CD8-positive, alpha-beta T cell (primary cell): ENCODE measurements at places on chromosomes 2 and 18. TPM values are rescaled to one million over a fixed set of nuclear protein-coding genes. Genes with fewer than 3 reads are reported as not detected.

DNA sequence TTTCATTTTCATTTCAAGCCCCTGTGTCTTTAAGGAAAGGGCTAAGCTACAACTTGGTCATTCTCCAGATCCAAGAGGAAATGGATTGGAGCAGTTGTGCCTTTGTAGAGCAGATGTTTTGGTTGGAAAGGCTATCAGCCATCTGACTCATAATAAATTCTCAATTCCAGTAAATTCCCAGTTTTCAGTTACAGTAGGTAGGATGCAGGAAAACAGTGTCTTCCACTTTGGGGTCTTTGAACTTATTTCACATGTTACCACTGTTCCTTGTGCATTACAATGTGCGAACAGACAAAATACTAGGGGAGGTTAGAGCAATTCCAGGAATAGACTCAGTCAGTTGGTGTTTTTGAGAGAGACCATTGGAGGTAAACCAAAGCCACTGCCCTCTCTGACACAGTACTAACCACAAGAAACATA is 211.9 kb downstream of the BABAM2 start:
- no peak for DNase-seq

GRCh38 chr2:45340318-45340717 is 270.7 kb downstream of the SRBD1 start:
- no peak for DNase-seq

The ABCB11 gene
- not detected for total RNA-seq

GRCh38 chr2:12071318-12071717 is 324.9 kb downstream of the LPIN1 start:
- DNase-seq, result no peak

GRCh38 chr2:25743132-25743830 is 69.9 kb upstream of the DTNB start:
- DNase-seq, result peak; percentile 12

GRCh38 chr2:237456200-237456843 is 30.7 kb upstream of the MLPH start:
- DNase-seq, result no peak

The PLGLB2 gene
- total RNA-seq, result 0.92 TPM

DNA sequence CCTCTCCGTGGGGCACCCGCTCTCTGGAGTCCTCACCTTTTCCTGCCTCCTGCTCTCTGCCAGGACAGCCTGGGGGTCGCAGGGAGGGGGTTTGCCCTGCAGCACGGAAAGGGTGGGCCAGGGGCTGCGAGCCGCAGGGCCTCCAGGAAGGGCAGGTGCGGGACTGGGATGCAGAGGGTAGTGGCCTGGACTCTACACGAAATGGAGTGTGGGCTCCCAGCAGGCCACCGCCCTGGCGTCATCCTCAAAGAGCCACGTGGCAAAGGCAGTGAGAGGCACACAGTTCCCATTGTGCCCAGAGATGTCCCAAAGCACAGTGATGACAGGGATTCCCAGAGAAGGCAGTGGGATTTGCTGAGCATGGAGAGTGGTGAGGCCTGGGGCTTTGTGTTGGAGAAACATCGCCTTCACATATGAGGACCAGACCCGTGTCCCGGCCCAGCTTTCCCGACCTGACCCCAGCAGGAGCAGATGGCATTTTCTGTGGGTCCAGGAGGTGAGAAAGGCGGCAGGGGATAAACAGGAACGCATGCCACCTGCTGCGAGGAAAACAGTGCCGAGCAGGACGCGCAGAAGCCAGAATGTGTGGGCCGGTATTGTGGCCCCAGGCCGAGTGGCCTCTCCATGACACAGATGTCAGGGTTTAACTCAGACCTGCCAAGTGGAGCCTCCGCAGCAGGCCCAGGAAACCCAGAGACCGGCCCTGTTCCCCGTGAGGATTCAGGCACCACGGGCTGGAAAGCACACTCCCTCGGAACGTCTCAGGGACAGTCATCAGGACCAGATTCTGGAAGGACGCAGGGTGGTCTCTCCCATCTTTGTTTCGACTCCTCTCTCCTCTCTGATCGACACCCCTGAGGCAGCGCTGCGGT is 855.5 kb upstream of the SALL3 start:
- DNase-seq, result no peak

DNA sequence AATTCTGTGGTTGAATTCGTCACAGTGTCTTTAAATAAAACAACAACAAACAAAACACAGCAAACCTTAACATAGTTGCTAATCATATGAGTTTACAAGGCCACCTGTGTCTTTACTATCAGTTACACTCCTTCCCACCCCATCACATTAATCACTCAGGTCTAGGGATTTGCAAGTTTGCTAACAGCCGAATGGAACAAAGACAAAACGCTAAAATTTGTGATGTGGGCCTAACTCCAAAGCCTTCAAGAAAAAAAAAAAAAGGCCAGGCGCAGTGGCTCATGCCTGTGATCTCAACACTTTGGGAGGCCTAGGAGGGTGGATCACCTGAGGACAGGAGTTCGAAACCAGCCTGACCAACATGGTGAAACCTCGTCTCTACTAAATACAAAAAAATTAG is 566 bp upstream of the POLI start:
- DNase-seq, result no peak

The MLPH gene
- total RNA-seq, result not detected

The LHCGR gene
- total RNA-seq, result not detected

- DNase-seq, result no peak
Observed at GRCh38 chr18:32802591-32803451, 30.0 kb upstream of the KLHL14 start.

DNA sequence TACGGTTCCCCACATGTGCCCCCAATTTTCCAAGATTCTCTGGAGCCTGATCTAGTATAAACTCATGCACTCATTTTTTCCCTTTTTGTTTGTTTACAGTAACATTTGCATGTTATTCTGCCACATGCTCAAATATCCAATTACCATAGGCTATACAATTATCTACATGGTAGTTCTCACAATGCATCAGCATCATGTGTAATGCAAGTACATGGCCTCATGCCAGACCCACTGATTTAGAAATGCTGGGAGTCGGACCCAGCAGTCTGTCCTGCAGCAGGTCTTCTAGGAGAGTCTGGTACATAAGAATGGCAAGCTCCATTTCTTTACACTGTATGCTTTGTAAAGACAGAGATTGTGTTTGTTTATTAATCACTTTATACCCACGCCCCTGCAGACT is 107.7 kb downstream of the CBLN2 start:
- no peak for DNase-seq

The SERPINB5 gene
- total RNA-seq, result not detected

The ADRA2B gene
- 2.0 TPM for total RNA-seq

- no peak for DNase-seq
Observed at GRCh38 chr2:60353406-60353800, 200.1 kb downstream of the BCL11A start.

GRCh38 chr18:35694808-35695207 is 113.3 kb downstream of the GALNT1 start:
- no peak for DNase-seq

DNA sequence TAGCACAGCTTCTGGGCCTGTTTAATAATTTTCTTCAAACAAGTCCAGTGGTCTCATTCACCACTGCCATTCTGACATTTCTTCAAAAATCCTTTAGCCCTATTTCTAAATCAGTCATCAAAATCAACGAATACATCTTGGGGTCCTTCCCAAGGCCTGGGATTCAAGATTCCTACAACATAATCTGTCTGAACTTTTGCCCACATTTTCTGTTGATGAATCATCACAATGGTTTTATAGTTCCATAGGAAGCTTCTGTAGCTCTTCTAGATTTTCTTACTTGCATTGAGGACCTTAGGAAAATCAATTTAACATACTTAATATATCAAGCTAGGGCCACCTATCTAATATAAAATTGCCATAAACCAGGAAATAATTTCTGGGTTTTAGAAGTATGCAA is 811.8 kb upstream of the ACVR2A start:
- DNase-seq, result no peak

The CHRNG gene
- total RNA-seq, result not detected

- DNase-seq, result no peak
Observed at GRCh38 chr2:150679456-150680120, 192.1 kb upstream of the RND3 start.

- DNase-seq, result no peak
Observed at GRCh38 chr18:78526923-78527711, 452.5 kb upstream of the SALL3 start.

GRCh38 chr2:86201671-86202335 is 2.5 kb downstream of the MRPL35 start:
- DNase-seq, result no peak

The DNER gene
- not detected for total RNA-seq

The RUFY4 gene
- total RNA-seq, result 0.44 TPM

The CHST10 gene
- total RNA-seq, result 6.0 TPM

DNA sequence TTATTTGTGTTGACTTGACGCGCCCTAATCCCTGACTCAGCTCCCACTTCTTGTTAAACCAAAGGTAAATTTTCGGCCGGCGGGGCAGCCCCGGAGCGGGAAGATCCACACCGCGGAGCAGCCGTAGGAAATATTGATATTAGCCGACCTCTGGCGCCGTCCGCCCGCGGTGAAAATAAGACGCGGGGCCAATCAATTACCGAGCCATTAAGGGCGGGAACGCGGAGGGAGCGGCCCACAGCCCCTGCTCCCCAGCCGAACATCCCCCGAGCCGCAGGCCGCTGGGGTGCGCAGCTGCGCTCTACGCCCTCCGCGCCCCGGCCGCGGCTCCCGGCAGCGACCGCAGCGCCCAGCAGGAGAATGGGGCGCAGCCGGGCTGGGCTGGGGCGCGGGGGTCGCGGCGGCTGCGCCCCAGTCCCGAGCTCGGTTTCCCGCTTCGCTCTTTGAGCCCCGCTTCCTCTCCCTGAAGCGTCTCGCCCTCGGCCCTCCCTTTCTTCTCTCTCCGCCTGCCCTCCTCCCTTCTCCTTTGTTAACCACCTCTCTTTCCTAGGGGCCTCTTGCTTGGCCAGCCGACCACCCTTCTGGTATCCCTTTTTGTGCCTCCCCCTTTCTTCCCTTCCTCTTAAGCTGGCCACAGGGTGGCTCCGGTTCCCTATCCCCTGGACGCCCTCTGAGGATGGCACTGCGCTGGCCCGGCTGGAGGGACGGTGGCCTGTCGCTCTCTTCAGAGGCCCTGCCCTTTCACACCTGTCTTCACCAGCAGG is 40.9 kb downstream of the CELF4 start:
- no peak for DNase-seq

The NDUFV2 gene
- total RNA-seq, result 229 TPM

- no peak for DNase-seq
Observed at GRCh38 chr2:195909926-195910325, 158.7 kb downstream of the DNAH7 start.

DNA sequence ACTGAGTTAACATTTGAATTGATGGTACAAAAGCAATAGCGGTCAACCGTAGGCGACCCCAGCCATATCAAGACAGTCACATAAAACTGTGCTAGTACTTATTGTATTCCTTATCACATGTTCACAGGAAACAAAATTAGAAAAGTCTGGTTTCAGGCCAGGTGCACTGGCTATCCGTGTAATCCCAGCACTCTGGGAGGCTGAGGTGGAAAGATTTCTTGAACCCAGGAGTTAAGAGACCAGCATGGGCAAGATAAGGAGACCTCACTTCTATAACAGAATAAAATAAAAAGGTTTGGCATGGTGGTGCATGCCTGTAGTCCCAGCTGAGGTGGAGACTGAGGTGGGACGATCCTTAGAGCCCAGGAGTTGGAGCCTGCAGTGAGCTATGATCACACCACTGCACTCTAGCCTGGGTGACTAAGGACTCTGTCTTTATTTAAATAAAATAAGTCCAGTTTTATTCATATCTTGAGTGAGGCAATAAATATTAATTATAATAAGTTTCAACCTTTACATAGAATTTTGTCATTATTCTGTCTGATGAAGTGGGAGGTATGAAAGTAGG is 84.1 kb upstream of the RGPD4 start:
- DNase-seq, result no peak

The GAD1 gene
- total RNA-seq, result not detected
